Esophagus squamous epithelium (tissue), 5 donors: ENCODE measurements at places on chromosomes 16 and 17.

GRCh38 chr16:35210681-35211433 lies 1751.4 kb downstream of the TP53TG3F start:
- DNase-seq = no peak

DNA sequence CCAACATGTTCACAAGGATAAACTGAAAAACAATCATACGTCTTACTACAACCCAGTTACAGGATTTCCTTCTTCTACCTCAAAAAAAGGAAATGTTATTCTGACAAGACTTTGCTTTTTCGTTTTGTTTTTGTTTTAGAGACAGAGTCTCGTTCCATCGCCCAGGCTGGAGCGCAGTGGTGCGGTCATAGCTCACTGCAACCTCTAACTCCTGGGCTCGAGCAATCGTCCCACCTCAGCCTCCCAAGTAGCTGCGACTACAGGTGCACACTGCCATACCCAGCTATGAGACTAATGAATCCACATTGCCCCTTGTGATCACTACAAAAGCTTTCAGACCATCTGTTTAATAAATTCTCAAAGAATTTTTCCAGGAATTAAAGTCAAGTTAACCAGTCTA lies 8.8 kb upstream of the TRIM37 start:
- DNase-seq = no peak

- no peak for DNase-seq
Measured at GRCh38 chr16:68713361-68713760, 23.7 kb upstream of the CDH1 start.

DNA sequence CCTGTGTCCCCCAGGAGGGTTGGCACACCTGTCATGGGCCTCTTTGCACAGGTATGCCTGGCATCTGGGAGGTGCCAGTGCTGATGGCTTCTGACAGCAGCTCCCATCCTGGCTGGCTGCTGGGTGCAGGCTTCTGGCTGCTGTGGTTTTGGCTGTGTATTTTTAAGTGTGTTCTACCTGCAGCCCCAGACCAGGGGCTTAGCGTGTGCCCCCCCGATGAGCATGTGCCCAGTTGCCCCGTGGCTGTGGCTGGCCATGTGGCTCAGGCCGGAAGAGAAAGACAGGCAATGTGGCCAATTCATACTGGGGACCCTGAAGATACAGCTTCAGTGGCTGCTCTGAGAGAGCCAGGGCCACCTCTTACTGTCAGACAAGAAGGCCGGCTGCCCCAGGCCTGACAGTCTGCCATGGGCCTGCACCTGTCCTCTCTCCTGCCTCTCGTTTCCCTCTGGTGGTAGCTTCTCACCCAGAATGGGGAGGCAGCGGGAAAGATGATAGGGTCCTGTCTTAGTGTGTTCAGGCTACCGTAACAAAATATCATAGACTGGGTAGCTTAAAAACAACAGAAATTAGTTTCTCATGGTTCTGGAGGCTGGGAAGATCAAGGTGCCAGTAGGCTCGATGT lies 37.6 kb upstream of the LGALS9 start:
- DNase-seq = no peak

- no peak for DNase-seq
Measured at GRCh38 chr17:10871914-10872313, 34.0 kb upstream of the PIRT start.

GRCh38 chr17:2700030-2700490 lies 11.5 kb downstream of the CLUH start:
- DNase-seq = no peak

GRCh38 chr17:64614266-64615027 lies 47.7 kb downstream of the SMURF2 start:
- no peak for DNase-seq

GRCh38 chr17:5304636-5305035 lies 22.6 kb downstream of the RABEP1 start:
- no peak for DNase-seq

GRCh38 chr16:57539072-57539796 lies 2.9 kb upstream of the CCDC102A start:
- no peak for DNase-seq

- DNase-seq = no peak
Measured at GRCh38 chr16:55002419-55002818, 71.8 kb downstream of the IRX5 start.

DNA sequence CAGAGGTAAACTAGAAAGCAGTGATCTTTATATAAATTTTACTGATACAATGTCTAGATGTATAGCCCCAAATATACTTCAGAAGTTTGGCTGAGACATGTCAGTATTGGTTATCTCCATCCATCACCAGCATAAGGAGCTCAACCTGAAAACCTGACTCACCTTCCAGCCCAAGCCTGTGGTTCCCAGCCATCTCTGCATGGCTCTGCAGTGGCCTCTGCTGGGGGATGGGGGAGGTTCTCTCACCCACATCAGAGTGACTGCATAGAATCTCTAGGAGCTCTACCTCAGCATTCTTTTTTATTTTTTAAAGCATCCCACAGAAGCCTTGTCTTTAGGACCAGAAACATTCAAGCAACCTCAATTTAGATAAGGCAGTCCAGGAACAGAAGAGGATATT lies 27.3 kb downstream of the USP7 start:
- DNase-seq = no peak

DNA sequence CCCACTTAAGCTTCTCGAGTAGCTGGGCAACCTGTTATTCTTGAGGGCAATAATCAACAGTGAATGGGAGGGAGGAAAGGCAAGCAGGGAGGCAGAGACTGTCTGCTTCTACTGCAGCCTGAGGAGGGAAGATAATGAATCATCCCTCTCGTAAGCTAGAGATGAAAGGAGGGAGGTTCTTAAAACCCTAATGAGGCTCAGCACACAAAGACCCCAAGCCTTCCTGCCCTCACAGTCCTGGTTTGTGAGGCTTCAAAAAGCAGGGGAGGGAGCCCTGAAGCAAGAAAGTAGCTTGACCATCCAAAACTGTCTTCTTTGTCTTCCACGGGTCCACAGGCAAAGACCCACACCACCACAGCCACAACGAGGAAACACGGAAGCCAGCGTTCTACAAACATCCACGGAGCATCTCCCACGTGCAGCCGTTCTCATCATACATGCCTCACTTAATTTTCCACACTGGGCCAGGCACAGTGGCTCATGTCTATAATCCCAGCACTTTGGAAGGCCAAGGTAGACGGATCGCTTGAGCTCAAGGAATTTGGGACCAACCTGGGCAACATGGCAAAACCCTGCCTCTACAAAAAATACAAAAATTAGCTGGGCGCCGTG lies 1.8 kb downstream of the PIK3R5 start:
- no peak for DNase-seq

DNA sequence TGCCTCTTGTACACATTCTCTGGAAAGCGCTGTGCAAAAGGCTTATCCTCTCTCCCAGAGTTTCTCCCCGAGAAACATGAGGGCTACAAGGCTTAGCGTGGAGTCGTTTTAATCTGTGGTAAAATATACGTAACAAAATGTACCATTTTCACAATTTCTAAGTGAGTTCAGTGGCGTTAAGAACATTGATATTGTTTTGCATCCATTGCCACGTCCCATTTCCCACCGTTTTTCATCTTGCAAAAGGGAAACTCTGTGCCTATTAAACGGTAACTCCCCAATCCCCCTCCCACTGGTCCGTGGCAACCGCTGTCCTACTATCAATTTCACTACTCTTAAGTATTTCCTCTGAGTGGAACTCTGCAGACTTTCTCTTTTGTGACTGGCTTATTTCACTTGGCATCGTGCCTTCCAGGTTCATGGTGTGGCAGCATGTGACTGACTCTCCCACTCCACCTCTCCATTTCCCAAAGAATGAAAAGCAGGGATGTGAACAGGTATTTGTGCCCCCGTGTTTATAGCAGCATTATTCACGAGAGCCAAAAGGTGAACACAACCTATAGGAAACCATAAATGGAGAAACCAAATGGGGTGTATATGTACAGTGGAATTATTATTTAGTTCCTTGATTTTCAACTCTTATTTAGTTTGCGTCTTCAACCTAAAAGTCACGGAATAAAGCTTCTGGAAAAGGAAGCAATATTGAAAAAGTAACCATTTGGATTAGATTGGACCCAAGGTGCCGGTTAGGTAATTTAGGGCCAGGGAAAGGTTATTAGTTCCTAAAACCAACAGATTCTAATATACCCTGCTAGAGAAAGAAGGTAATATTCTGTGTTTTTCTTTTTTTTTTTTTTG lies 1.1 kb upstream of the USP32 start:
- no peak for DNase-seq

- DNase-seq = no peak
Measured at GRCh38 chr17:69485901-69486643, 71.6 kb downstream of the MAP2K6 start.

- DNase-seq = no peak
Measured at GRCh38 chr16:63302811-63303210, 1266.6 kb upstream of the CDH8 start.
